NCI-H2107 (cell line): ENCODE measurements at places on chromosomes 5 and 9.

GRCh38 chr5:157971571-157972216, 112.7 kb upstream of the CLINT1 start:
- no peak for DNase-seq

- DNase-seq, result no peak
These were observed 509 bp downstream of the LVRN start for GRCh38 chr5:115962565-115963402.

GRCh38 chr9:110148891-110149290, 59.1 kb downstream of the C9orf152 start:
- DNase-seq, result no peak

DNA sequence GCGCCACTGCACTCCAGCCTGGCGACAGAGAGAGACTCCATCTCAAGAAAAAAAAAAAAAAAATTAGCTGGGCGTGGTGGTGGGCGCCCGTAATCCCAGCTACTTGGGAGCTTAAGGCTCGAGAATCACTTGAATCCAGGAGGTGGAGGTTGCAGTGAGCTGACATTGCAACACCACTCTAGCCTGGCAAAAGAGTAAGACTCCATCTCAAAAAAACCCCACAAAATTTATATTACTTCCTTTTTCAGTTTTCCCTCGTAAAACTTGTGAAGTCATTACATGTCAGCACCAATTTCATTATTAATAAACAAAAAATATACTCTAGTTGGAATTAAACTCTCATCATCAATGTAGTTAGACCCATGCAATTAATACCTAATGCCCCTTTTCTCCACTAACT, 43.9 kb downstream of the SHLD3 start:
- no peak for DNase-seq

GRCh38 chr9:100890321-100890720, 138.2 kb upstream of the PLPPR1 start:
- no peak for DNase-seq

GRCh38 chr5:88880201-88880600, 2.8 kb downstream of the MEF2C start:
- no peak for DNase-seq

- no peak for DNase-seq
These were observed 170.4 kb downstream of the PIK3R1 start for GRCh38 chr5:68385936-68386335.

DNA sequence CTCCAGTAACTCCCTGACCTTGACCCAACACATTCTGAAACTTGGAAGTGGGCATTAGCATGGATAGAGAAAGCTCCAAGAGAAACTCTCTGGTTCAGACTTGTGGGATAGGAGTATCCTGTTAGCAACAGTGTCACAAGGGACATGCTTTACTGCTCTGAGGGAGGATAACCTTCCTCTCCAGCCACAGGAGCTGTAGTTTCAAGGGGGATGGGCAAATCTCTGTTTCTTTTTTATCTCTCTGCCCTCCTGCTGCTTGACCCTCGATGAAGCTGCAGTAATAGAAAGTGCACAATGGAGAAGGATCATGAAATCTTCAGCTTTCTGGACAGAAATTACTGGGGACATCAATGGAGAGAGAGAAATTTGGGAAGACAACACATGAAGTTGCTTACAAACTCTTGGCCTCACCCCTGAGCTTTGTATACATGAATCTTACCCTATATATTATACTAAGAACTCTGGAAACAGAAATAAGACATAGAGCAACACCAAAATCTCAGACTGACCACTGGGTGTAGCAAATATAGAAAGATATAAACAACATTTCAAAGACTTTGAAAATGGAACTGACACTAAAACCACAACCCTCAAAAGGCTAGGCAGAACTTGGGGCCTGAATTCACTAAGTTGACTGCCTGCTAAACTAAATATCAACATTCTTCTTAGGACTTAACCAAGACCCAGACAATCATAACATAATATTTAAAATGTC, 471.0 kb upstream of the MEF2C start:
- DNase-seq, result no peak

DNA sequence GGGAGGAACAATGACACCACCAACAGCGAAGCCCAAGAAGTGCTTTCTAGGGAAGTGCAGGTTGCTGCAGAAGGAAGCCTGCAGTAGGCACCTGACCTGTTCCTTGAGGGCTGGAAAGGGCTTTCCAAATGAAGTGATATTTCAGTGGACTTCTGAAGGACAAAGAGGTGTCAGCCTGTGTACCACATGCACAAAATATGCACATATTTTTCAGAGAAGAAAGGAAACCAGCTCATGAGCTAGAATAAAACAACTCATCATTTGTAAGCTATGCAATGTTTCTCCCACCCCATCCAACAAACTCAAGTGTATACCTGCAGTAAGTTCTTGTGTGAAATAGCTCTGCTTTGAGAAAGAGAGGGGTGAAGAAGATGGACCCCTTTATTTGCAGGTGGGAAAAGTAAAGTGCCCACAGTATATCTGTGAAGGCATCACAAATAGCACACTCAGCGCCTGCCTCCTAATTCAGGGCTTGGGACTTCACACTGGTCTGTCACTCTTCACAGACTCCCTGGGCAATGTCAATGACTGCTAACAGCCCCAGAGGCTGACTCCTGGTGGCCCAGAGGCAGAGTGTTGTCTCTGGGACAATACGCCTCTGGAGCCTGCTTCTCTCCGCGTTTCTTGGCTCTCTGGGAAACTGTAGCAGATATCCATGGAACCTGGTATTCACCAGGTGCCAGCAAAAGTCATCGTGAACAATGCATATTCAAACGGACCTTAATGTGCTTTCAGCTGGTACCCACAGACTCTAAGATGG, 198.1 kb upstream of the EFNA5 start:
- no peak for DNase-seq

DNA sequence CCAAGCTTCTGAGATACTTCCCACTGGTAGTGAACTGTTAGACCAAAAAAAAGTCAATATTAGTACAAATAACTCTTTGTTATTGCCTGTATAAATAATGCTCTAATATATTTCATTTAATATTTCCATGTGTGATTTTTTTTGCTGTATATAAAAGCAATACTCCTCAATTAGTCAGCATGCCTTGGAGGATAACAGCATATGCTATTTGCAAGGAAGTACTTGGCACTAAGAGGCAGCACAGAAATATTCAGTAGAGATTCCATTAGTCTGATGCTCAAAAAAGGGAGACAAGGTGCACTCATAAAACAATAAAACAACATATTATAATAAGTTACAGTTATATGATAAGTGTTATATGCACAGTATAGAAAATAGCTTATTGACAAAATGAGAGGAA, 296.6 kb upstream of the MPDZ start:
- no peak for DNase-seq

DNA sequence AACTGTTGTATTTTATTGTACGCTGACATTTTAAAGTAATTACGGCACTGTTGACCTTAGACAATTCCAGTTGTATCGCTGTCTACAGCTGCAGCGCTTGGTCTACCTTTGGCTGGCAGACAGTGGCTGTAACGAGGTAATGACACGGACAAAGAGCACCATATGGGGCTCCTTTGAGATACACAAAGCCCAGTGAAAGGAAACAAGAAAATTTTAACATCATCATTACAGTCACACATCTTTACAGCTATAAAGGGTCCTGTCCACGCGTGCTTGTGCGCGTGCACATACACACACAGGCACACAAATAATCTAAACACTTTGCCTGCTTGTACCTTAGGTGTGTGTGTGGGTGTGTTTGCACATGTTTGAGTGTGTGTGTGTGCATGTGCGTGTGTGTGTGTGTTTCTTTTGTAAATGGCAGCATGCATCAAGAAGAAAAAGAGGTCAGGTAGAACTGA, 946.0 kb downstream of the NR2F1-AS1 start:
- DNase-seq, result no peak

DNA sequence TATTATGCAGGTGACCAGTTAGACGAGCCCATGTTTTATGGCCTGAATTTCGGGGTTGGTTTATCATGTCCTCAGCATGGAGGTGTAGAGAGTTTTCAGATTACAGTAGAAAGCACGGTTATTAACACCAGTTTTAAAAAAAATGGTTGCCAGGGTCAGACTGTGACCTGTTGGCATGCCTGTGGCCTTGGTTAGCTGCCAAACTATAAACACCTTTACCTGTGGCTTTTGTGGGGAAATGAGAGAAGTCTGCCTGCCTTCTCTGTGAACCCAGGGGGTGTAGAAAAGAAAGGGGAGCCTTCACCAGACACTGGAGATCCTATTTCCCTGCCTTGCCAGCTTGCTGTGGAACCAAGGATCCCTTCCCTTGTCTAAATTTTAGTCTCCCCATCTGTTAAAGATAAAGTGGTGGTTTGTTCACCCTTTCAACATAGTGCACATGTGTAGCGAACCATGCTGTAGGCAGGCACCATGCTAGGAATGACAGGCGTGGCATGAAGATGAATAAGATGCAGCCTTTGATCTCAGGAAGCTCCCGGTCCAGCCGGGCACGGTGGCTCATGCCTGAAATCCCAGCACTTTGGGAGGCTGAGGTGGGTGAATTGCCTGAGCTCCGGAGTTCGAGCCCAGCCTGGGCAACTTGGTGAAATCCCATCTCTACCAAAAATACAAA, 6.1 kb upstream of the PHF19 start:
- no peak for DNase-seq

DNA sequence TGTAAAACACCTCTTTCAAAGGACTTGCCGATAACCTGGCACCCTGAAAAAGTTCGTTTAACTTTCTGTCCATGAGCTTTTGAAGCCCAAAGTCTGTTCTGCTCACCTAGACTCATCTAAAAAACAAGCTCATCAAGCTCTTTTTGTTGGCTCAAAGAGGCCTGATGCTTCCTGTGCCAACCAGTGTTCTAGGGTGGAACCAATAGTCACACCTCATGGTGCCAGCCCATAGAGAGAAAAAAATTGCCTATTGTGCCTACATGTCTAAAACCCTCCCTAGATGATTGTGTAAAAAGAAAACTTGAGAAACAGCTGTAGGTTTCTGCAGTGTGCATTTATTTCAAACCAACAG, 4.7 kb downstream of the SH3RF2 start:
- no peak for DNase-seq

DNA sequence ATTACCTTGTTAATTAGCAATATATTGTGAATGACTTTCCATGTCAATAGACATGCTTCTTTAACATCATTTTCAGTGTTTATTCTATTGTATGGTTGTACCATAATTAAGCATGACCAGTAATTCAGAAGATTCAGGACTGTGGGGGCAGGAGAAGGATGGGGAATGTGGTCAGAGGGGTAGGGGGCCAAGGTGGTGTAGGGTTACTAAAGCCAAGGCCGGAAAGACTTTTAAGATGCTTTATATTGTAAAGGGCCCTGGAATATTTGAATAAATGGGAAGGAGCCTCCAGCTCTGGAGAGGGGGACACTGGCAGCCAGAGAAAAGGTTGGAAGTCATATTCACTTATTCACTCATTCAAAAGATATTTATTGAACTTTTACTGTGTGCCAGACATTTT, 115.7 kb downstream of the FGF18 start:
- no peak for DNase-seq

- no peak for DNase-seq
These were observed 372.7 kb upstream of the PTGER4 start for GRCh38 chr5:40306869-40307487.

DNA sequence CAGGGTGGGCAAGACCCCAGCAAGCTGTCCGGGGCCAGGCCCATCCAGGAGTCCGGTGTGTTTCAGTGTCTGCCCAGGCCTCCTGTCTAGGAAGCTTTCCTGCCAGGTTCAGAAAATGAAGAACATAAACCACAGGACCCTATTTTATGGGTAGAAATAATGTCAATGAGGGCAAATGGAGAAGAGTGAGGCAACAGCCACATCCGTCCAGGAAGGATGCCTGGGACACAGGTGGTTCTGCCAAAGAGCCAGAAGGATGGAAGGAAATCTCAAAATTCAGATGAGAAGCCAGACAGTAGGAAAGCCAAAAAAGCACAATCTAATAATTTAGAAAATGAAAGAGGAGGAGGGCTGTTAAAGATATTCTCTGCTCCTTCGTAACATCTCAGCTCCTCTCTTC, 262.3 kb downstream of the AUH start:
- no peak for DNase-seq

DNA sequence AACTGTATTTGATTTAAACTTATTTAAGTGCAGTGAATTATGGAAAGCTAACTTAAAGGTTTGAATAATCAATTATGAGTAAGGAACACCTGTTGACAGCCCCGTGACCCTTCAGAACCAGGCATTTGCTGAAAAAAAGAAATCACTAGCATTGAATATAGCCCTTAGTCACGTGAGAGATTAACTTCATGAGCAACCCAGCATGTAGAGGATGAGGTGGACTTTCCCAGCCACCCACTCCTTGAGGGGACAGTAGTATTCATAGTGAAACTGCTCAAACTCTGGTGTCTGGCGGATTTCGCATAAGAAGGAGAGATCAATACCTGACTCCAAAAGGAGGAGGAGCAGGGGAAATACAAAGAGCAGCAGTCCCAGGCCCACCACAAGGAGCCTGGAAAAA, 184.8 kb upstream of the RASEF start:
- DNase-seq, result no peak

DNA sequence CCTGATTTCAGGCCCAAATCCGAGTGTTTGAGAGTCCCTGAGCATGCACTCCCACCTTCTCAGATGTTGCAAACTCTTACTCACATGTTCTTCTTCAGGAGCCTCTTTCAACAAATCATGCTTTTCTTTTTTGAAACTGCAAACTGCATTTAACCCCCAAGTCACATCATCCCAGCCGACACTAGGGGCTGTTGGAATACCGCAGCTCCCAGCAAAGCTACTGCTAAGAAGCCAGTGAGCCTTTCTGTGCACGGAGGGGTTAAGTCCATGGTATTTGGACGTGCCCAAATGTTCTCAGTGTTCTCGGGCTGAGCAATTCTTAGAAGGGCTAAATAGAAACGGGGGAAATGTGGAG, 282.9 kb downstream of the NFIB start:
- DNase-seq, result peak; percentile 21

- no peak for DNase-seq
These were observed 159.4 kb upstream of the CCNH start for GRCh38 chr5:87572090-87572489.

DNA sequence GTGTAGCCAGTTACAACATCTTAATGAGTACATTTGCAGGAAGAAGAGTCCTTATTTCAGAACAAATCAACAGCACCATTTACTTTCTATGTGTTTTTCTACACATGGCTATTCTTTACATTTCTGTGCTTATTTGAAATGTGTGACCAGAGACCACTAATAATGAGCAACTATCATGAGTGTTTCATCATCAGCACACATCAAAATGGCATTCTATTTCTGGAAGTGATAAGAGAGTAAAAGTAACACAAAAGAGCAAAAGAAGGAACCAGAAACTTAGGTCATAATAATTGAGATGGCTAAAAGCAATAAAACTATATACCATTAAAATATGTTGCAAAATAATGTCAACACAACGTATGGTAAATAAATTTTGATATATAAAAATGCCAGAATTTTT, 159.7 kb downstream of the PBX3 start:
- DNase-seq, result no peak
